ENCODE measurements at places on chromosomes 2 and 18. TPM values are rescaled to one million over a fixed set of nuclear protein-coding genes. Genes with fewer than 3 reads are reported as not detected.

MROH2A gene
- not detected for total RNA-seq

ACADL gene
- 3.7 TPM for total RNA-seq

MSTN gene
- 7.2 TPM for total RNA-seq

TMEM198 gene
- total RNA-seq: 8.6 TPM

PPP1R1C gene
- 9.6 TPM for total RNA-seq

TMEM200C gene
- total RNA-seq: 3.6 TPM

CRYGC gene
- total RNA-seq: 1,741 TPM

SIGLEC15 gene
- 0.99 TPM for total RNA-seq

KCNK3 gene
- total RNA-seq: 40.4 TPM

EIF4E2 gene
- total RNA-seq: 46.7 TPM

KLHL29 gene
- 31.6 TPM for total RNA-seq

MOCOS gene
- 1.2 TPM for total RNA-seq

ABCG5 gene
- 0.27 TPM for total RNA-seq

RPRM gene
- 10.5 TPM for total RNA-seq

DLGAP1 gene
- total RNA-seq: 25.9 TPM

NAGK gene
- 65.3 TPM for total RNA-seq

Data from camera-type eye (tissue), 1 donor.